ENCODE measurements at places on chromosomes 5 and 9.
A peak's percentile ranks its signal among the peaks of the same experiment; 100 is the strongest.

GRCh38 chr5:85140471-85140870, 755.8 kb upstream of the EDIL3 start:
- no peak for DNase-seq

- no peak for DNase-seq
These were observed 460.7 kb downstream of the ICE1 start for GRCh38 chr5:5883146-5883545.

DNA sequence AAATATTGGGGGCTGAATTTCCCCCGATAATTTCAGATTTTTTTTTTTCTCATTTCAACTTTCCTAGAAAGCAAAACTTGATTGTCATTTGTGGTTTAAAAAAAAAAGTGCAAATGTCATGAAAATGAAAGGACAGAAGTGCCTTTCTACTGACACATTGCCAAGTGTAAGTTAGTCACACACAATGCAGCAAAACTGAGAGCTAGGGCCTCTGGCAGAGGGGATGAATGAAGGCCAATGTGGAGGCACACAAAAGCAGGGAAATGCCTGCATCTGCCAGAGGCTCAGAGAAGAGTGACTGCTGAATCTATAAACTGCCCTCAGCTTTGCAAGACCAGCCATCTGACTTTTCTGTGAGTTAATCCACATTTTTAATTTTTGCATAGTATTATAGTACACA, 6.8 kb upstream of the IFNA5 start:
- DNase-seq, result no peak

DNA sequence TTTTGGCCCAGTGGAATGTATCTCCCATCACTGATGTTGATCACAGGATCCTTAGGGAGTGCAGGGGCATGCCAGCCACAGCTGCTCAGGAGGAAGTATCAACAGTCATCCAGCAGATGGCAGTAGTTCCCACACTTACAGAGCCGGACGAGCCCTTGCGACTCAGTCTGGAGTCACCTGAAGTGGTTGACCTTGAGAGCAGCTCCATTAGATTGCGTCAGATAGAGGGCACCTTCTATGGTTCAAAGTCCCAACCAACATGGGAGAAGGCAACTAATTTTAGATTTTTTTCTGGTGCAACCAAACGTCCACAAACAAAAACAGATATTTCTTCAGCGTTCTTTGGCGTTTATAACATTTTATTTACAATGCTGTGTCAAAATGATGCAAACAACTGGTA, 124.5 kb downstream of the EGFLAM start:
- DNase-seq, result peak; percentile 83

- DNase-seq, result no peak
These were observed 1.9 kb upstream of the ZNF79 start for GRCh38 chr9:127422133-127422782.

DNA sequence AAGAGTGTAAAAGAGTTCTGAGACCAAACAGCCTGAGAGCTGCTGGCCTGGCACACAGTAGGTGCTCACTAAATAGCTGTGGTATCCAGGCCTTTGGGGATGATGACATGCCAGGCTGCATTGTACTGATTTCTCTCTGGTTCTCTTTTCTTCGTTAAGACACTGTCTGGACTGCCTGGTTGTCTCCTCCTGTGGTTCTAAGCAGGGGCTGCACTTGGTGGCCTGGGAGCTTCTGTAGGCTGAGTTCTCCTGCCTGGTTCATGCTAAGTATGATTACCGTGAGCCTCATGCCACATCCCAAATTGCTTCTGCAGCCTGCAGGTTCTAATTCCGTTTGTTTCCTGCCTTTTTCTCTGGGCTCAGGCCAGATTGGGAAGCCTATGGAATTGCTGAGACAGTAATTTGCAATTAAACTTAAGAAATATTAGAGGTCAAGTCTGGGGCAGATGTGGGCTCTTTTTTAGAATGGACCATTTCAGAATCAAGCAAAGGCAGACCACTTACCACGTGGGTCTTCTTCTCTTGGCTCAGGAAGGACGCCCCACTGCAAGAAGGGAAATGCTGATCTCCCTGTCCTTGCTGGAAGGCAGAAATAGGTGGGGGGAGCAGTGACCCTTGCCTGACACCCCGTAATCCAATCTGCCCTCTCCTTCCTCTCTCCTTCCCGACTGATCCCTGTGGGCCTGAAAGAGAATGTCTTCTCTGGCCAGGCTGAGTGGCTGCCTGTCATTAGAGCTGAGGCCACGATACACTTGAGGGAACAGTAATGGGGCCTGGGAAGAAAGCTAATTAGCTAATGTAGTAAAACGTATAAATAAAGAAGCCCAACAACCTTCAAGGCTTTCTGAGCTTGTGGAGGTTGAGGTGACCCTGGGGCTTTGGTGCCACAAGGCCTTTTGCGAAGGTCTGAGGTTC, 21.9 kb upstream of the BOD1 start:
- DNase-seq, result no peak

DNA sequence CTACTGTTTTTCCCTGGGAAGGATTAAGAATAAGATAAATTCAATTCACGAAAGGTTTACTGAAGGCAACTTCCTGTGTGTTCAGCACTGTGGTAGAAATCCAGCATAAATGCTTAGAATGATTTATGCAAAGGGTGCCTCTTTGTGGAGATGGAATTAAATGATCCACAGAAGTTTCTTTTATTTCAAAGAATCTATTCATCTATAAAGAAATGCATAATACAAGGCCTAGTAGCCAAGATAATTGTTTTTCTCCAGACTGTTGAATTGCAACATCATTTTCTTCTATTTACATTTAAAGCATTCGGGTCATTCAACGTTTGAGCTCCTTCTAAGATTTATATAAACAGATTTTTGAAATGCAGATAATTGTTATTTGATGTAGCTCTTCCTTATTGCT, 138.8 kb upstream of the NFIL3 start:
- peak; percentile 36 for DNase-seq

- peak; percentile 73 for DNase-seq
These were observed 11.3 kb downstream of the DBN1 start for GRCh38 chr5:177462021-177462670.

DNA sequence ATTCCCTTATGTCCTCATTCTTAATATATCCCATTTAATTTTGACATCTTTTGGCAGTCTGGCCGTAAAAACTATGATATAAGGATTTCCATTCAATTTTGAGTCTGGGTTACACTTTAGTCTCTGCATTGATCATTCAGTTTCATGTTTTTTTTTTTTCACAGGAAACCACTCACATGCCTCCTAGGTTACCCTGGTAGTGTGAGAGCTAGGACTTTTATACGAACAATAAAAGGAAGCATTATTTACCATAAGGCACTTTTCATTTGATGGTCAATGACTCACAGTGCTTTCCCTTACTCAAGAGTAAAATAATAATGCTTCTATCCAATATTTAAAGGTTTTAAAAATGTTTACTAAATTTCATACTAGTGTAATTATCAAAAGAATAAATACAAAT, 16.4 kb upstream of the DMAC1 start:
- no peak for DNase-seq

DNA sequence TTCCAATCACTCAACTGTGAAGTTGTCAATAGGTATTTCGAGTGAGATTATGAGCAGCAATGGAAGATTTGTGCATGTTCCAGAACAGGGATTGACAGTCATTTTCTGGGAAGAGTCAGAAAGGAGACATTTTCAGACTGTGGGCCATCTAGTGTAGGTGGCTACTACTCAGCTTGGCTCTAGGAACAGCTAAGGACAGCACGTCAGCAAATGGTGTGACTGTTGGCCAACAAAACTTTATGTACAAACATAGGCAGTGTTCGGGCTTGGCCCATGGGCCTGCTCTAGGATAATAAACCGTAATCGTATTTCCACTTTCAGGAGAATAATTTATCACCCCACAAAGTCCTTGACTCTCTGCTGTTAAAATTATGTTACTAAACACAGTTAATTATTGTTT, 143.6 kb downstream of the ADCY2 start:
- DNase-seq, result no peak

GRCh38 chr5:109692852-109693251, 3.1 kb downstream of the MAN2A1 start:
- DNase-seq, result no peak

DNA sequence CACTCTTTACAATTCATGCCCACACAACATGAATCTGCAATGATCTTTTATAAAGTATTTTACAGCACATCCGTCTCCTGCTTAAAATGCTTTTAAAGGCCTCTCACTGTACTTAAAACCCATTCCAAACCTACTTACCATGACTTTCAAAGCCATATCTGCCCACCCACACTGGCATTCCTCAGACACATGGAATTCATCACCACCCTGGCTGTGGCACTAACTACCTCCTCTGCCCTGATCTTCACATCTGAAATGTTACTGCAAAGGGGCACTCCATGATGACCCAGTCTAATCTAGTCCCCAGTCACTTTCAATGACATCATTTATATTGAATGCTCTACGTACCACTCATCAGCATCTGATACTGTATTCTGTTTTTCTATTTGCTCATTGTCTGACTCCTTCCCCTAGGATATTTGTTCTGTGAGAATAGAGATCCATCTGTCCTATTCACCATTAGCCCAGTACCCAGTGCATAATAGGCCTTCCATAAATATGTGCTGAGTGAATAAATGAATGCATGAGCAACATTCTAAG, 193.2 kb upstream of the KIF2A start:
- no peak for DNase-seq

DNA sequence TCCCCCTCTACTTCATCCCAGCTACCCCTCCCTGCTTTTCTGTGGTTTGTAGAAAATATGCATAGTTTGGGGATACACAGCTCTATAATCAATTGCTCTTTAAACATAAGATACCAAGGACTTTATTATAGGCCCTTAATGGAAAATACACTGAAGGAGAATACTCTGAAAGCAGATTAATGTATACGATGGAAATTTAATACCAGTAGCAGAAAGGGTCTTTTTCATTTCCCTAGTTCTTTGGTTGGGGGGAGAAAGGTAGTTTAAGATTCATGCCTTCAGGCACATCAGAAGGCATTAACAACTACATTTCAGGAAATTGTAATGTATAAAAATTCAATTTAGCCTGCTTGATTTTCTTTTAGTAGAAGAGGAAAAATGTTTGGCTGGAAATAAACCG, 452.9 kb upstream of the ZNF608 start:
- no peak for DNase-seq

GRCh38 chr9:75950998-75951397, 60.5 kb downstream of the PCSK5 start:
- DNase-seq, result no peak

- DNase-seq, result no peak
These were observed 18.1 kb upstream of the BOD1 start for GRCh38 chr5:173634465-173634983.

GRCh38 chr5:83450183-83450966, 21.2 kb upstream of the VCAN start:
- no peak for DNase-seq

DNA sequence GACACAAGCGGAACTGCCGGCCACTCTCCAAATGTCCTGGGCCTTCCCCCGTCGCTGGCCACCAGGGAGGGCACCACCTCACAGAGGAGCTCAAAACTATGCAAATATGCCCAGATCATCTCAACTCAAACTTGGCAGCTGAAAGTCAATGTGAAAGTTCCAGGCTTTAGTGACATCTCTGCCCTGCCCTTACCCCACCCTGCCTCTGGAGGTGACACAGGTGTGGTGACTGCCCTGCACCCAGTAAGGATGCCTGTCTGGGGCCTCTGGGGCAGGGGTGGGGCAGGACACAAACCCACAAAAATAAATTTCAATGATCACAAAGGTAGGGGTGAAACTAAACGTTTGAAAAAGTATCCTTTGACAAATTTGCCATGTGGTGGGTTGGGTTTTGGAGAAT, 213.4 kb downstream of the HSPA4 start:
- DNase-seq, result no peak

DNA sequence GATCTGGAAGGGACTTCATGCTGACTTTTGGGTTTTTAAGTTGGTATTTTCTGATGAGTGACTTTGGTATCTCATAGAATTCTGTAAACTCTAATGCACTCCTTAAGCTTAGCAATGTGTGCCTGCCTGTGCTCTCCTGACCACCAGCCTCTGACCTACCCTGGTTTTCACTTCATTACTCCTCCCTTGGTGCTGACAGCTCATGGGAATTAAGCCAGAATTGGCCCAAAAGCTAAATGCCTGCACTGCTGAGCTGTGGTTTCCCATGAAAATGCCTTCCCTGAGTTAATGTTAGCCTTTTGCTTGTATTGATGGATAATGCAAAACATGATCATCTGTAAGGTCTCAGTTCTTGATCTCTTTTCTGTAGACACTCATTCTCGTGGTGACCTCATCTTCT, 308.0 kb downstream of the DOCK8 start:
- DNase-seq, result peak; percentile 25

GRCh38 chr5:21680641-21681040, 1172.5 kb downstream of the CDH12 start:
- DNase-seq, result peak; percentile 9

DNA sequence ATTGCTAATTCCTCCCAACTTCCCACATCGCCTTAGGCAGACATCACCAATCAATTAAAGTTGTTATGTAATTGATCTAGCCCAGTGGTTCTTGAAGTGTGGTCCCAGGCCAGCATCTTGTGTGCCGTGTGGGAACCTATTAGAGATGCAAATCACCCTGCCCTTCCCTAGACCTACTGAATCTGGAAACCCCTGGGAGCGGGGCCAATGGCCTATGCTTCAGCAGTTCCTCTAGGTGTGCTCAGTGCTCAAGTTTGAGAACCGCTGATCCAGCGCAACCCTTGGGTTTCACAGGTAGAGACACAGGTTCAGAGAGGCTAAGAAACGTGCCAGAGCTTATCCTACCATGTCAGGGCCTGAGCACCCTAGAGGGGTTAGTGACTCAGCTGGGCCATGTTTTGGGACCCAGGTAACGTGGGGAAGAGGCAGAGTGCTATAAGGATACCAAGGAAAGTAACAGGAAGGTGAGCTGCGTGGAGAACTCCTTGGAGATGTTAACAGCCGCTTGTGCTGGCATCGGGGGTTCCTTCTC, 4.4 kb downstream of the SLC34A1 start:
- no peak for DNase-seq

DNA sequence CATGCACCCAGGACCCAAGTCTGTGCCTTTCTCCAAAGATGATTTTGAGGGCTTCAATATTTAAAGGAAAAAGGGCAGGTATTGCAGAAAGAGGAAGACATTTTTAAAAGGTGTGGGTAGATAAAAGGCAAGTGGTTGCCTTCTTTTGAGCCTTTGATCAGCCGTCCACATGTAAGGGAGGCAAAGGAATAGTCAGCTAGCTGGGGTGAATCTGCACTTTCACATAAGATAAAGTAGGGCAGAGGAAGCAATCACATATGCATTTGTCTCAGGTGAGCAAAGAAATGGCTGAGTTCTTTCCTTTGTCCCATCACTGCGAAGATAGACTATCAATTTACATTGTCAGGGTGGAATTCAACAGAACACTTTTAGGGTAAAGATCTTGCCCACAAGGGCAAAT, 19.9 kb downstream of the MGAT1 start:
- no peak for DNase-seq

- peak; percentile 61 for DNase-seq
These were observed 309.9 kb downstream of the MAT2B start for GRCh38 chr5:163815240-163815791.

- no peak for DNase-seq
These were observed 126.9 kb downstream of the TTC39B start for GRCh38 chr9:15180124-15180523.

GRCh38 chr5:17388717-17389116, 109.3 kb upstream of the TAF11L2 start:
- no peak for DNase-seq

- peak; percentile 30 for DNase-seq
These were observed 877.0 kb downstream of the NR2F1-AS1 start for GRCh38 chr5:92703976-92704375.
